ENCODE measurements at places on chromosomes 12 and 14.
A peak's percentile ranks its signal among the peaks of the same experiment; 100 is the strongest.

DNA sequence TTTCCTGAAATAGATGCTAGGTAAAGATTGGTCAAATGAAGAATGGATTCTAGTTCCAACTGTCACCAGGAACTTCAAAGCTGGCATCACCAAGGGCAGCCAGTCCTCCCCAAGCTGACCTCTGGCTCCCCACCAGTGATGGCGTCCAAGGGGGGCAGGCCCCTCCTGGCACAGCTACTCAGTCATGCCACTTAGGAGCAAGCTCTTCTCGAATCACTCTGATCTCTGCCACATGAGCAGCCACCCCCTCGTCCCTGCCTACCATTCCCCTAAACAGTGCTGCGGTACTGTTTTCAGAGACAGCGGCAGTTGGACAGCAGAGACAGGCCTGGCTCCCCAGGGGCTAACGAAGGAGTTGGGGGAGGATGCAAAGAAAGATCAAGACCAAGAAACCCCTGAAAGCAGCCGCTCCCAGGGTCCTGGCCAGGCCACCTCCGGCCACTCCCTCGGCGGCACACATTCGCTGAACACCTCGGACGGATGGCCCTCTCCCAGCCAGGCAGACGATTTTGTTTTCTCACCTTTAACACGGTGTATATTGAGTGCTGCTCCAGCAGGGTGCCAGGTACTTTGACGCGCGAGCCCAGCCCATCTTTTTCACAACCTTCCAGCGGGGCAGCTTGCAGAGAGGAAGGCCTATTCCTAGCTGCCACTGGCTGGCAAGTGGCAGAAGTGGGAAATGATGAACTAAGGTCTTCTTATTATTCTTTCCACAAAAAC, 47.4 kb downstream of the ARL6IP4 start:
- no peak for DNase-seq

DNA sequence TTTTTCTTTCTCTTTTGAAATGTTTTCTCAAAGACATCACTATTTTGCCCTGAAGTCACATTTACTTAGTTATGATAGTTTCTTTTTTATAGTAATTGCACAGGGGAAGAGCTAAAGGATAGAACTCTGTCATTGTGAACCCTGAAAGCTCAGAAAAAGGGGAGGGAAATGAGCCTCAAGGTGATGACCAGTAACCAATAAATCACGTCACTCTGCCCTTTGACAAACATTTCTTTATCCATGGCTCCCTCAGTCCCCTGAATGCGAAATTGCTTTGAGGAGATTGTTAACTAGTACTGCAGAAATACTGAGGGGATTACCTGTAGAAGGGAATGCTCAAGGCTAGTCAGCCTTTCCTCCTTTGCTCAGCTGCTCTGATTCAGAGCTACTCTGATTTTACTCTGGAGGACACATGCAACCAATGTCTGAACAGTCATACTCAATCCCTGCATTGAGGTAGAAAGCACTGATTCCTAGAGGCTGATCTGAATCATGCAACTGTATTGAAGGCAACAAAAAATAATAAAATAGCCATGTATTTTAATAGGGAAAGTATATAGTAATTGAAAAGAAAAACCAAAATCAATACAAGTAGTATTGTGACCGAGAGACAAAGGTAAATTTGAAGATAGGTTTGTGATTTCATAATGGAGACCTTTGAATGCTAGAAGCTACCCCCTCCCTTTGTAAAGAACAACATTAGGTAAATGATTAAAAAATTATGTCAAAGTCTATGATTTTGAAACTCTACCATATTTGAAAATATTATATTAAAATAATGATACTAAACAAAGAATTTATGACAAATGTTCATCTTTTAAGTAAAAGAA, 24.7 kb downstream of the SLCO1B1 start:
- DNase-seq, result no peak

GRCh38 chr14:23550812-23551265, 726 bp downstream of the ZFHX2 start:
- no peak for DNase-seq

DNA sequence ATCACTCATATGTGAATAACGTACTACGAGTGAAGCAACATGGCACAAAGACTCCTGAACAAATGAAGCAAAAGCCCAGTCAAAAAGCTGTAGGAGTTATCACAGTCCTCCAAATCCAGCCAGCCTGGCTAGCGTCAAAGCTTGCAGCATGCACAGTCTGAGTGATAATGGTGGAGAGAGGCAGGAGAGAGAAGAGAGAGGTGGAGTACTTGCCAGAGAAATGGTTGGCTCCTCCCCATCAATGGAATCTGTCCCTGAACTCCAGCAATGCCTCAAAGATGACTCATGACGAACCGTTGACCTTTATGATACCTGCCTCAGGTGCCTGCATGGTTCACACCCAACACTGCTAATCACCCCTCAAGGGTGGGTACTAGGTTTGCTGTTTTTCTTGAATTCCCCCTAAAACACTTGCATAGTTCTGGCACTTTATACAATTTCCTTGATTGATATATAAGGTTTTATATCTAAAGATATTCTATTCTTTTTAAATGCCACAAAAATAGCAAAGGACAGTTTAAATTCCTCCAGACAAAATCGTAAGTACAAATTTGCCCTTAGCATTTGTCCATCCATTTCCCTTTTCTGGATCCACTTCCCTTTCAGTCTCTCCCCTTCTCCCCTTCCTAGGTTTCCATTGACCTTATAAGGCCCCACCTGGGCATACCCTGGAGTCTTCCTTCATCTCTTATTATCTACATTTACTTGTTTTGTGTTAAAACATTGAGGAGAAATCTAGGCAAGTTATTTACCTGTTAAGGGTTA, 10.2 kb downstream of the ARHGDIB start:
- peak; percentile 27 for DNase-seq

DNA sequence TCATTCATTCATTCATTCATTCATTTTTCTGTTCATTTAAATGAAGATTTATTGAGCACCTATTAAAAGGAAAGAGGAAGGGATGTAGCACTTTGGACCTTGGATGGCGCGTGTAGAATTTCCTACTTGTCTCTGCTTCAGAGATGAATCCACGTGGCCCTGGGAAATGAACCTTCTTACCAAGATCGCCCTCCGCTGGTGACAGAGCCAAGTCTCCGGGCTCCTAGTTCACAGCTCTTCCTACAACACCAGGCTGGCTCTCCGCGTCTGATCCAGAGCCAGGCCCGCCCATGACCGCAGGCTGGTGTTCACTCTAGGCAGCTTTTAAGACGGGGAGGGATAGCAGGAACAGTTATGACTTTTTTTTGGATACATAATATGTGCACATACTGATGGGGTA, 70.9 kb upstream of the PIWIL1 start:
- no peak for DNase-seq

All from fibroblast of lung (primary cell).